GM23338 (cell line): ENCODE measurements at places on chromosomes 2 and 18. TPM values are rescaled to one million over a fixed set of nuclear protein-coding genes. Genes with fewer than 3 reads are reported as not detected.

The EHBP1 gene
- 47.0 and 47.9 TPM in 2 replicates for total RNA-seq

GRCh38 chr2:107195631-107196030 is 309.7 kb upstream of the ST6GAL2 start:
- DNase-seq = no peak

DNA sequence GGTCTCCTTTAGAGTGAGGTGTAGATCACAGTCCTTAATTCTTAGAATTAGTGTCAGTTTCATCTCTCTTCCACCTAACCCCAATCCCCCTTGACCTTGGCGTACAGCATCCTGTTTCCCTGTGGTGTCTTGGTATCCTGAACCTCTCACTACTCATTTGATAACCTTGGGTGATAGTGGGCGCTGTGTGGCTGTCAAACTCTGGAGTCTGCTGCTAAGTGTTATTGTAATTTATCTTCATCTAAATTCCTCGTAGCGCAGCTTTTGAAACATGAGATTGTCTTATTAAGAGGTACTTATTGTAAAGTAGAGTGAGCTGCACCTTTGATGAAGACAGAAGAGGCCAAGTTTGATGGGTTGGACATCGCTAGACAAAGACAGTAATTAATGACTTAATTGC is 222.6 kb upstream of the SPRED2 start:
- DNase-seq = no peak

The GALNT5 gene
- 0.04 and 0.14 TPM in 2 replicates for total RNA-seq

GRCh38 chr18:40565805-40566509 is 1389.1 kb upstream of the PIK3C3 start:
- no peak for DNase-seq

- DNase-seq = no peak
Observed at GRCh38 chr2:131517106-131517831, 10.4 kb upstream of the CCDC74A start.

The TNFAIP6 gene
- total RNA-seq = 2.9 and 3.2 TPM in 2 replicates

GRCh38 chr2:143246815-143247744 is 117.9 kb downstream of the ARHGAP15 start:
- no peak for DNase-seq

DNA sequence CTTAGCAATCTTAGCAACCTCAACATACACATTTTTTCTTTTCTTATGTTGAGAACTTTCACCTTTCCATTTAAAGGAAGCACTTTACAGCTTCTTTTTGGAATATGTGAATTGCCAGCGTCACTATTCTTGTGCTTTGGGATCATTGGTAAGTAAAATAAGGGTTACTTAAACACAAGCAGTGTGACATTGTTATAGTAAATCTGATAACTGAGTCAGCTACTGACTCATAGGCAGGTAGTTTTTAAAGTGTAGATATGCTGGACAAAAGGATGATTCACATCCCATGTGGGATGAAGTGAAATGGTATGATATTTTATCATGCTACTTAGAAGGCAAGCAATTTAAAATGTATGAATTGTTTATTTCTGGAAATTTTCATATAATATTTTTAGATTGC is 637.2 kb downstream of the DCDC2C start:
- DNase-seq = no peak

DNA sequence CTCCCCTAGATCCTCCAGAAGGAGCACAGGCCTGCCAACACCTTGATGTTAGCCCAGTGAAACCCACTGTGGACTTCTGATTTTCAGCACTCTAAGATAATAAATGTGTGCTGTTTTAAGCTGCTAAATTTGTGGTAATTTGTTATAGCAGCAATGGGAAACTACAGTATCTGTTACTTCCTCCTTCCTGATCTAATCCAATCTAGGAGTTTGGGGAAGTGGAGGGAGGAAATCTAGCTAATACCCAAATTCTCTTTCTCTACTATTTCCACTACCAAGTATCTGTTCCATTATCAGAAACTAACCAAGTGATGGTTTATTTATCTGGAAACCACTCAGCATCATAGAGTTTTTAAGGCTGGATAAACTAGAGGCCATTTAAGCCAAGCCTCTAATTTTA is 64.9 kb downstream of the AFF3 start:
- DNase-seq = no peak

The ACTR1B gene
- total RNA-seq = 41.5 and 42.5 TPM in 2 replicates

The CCDC178 gene
- total RNA-seq = 0.17 TPM in 1 of 2 replicates, not detected in the other
